ENCODE measurements at places on chromosomes 5 and 9.

- DNase-seq, result no peak
Observed at GRCh38 chr9:98083061-98083501, 26.5 kb downstream of the NANS start.

- peak; percentile 36 for DNase-seq
Observed at GRCh38 chr5:137752905-137753690, 1.1 kb downstream of the HNRNPA0 start.

DNA sequence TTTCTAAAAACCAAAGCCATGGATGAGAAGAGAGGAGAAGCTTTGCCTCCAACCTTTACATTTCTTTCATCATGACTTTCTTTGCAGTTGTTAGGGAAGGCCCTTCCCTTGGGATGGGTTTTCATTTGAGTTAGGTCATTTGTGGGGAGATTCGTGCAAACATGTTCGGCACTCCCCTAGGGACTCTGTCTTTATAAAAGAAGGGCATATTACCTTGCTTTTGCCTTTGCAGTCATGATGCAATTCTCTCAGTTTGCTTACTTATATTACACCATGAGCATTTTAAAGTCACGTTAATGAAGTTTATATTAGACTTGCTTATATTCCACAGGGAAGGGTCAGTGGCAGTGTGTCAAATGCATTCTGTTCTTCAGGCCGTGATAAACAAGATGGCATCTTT lies 289.3 kb upstream of the WWC1 start:
- no peak for DNase-seq

GRCh38 chr5:28954074-28954473 lies 1915.7 kb upstream of the CDH9 start:
- no peak for DNase-seq

DNA sequence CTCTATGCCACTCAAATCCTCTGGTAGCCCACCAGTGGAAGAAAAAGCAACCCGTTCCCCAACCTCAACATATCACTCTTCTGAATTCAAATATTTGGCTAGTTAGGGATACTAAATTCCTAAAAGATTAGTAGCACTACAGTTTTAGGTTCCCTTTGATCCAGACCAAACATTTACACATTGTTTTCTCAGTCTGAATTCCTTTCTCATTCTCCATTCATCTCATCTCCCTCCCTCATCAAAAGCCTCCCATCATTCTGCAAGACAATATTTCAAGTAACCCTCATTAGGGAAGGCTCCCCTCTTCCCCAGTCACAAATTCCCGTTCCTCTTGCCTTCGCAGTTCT lies 26.3 kb downstream of the ADAM19 start:
- no peak for DNase-seq

DNA sequence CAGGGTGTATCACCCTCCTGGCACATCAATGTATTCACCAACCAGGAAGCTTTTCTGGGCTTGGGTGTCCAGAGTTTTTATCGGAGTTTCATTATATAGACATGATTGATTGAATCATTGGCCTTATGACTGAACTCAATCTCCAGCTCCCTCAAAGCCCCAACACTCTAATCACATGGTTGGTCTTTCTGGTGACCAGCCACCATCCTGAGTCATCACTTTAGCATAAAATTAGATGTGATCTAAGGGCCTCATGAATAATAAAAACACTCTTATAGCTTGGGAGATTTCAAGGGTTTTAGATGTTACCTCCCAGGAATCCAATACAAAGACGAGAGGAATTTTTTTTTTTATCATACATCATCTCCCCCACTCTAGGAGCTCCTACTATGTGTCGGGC lies 7.7 kb upstream of the PBX3 start:
- no peak for DNase-seq

- peak; percentile 68 for DNase-seq
Observed at GRCh38 chr9:124392871-124393460, 22.3 kb downstream of the PSMB7 start.

DNA sequence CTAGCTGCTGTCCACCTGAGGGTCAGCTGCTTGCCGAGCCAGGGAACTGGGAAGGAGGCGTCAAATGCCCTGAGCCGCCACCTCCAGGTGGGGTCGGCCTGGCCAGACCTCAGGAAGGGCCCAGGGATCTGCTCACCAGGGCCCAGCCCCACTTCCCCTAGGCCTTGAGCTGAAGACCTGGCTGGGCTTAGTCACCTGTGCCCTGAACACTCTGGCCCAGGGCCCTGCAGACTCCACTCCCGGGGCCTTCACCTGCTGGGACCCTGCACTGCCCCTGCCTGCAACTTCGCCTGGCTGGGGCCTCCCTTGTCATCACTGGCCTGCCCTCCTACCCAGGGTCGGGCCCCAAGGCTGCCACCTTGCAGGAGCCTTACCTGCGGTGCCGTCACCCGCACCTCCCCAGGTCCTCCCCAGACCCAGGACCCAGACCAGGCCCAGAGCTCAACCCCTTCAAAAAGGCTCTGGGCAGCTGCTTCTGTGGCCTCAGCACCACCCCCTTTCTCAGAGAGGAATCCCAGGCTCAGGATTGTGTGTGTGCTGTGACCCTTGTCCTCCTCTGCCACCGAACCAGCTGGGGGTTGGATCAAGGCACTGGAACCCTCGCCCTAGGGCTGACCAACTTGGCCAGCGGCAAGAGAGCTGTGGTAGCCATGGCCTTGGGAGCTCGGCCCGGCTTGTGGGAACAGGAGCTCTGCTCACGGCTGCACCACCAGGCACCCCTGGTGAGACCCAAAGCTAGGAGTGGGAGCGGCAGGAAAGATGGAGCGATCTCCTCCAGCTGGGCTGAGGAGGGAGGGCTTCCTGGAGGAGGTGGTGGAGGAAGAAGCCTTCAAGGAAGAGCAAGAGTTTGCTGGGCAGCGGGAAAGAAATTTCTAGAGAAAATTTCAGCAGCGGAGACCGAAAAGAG lies 1.2 kb upstream of the NELFB start:
- DNase-seq, result no peak

All from BE2C (cell line).